ENCODE measurements at places on chromosomes 13 and 19.

GRCh38 chr13:38582133-38582532 lies 104.7 kb upstream of the FREM2 start:
- no peak for DNase-seq

DNA sequence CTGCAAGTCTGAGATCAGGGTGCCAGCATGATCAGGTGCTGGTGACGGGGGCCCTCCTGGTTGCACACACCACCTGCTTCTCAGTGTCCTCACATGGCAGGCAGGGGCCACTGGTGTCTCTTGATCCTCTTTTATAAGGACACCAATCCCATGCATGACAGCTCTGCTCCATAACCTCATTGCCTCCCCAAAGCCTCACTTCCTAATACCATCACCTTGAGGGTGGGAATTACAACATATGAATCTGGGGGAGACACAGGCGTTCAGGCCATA lies 15.0 kb upstream of the MIER2 start:
- DNase-seq, result no peak

GRCh38 chr19:33603377-33603776 lies 18.4 kb upstream of the CHST8 start:
- no peak for DNase-seq

GRCh38 chr19:29338480-29338879 lies 125.5 kb upstream of the UQCRFS1 start:
- DNase-seq, result no peak

- no peak for DNase-seq
These were observed 21.9 kb upstream of the SLC35E1 start for GRCh38 chr19:16594131-16594586.

- no peak for DNase-seq
These were observed 487 bp downstream of the FLT1 start for GRCh38 chr13:28494504-28494777.

- DNase-seq, result no peak
These were observed 12.3 kb upstream of the MCF2L start for GRCh38 chr13:112956571-112957294.

Measured in left ventricle myocardium inferior (tissue), 1 donor.